ENCODE measurements at places on chromosomes 3 and 15.

DNA sequence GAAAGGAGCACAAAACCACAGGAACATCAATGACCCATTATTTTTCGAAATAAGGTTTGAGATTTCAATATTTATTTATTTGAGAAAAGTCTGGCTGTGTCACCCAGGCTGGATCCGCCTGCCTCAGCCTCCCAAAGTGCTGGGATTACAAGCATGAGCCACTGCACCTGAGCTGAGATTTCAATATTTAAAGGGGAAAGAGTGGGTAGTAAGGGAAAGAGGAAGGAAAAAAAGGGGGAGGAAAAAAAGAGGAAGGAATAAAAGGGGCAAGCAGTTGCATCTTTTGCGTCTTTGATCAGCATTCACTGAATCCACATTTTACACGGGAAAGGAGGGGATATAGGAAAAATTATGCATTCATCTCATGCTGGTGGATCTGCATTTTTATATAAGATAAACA lies 47.4 kb downstream of the ERICH6 start:
- DNase-seq = no peak

GRCh38 chr3:7779331-7779730 lies 722.3 kb upstream of the LMCD1 start:
- DNase-seq = no peak

DNA sequence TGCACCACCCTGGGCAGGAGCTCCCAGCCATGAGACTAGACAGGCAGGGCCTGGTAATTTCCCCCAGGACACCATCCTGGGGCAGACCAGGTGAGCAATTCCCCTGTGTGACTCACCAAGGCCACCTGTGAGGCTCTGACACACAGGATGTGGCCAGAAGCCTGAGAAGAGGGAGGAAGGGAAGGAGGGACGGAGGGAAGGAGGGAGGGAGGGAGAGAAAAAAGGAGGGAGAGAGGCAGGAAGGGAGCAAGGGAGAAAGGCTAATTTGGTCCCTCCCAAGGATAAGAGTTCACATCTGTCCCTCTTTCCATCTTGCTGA lies 25.9 kb downstream of the WNT7A start:
- no peak for DNase-seq

DNA sequence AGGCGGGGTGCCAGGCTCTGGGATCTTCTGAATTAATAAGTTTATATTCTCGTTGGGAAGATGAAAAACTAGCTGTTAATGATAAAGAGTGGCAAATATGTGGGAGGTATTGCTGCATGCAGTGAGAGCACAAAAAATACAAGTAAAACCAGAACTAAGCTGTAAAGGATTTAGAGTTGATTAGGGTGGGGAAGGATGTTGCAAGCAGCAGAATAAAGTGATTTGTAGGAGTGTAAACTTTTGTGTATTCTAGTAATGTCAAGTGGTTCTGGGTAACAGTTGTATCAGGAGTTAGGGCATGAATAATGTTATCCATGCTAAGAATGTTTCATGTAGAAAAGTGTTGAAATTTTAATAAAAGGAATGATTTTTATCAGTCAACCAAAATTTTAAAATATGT lies 18.1 kb downstream of the CRYBG3 start:
- no peak for DNase-seq

DNA sequence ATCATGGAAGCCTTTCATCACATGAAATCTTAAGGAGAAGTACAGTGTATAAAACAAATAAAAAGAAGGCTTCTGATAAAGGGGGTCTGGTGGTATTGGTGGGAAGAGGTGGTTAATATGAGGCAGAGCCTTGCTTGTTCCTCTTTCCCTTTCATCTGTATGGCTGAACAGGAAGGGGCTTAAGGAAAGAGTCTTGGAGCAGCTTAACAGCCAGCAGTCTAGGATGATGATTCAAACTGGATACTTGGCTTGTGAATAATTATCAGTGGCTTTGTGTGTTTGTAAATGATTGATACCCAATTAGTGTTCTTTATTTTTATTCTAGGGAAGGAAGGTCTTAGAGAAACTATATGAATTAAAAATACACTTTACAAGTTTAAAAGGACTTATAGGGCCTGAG lies 29.1 kb upstream of the TCAIM start:
- DNase-seq = no peak
